Daoy (cell line): ENCODE measurements at places on chromosomes 6 and 20. TPM values are rescaled to one million over a fixed set of nuclear protein-coding genes. Genes with fewer than 3 reads are reported as not detected.

The CRISP2 gene
- total RNA-seq, result 0.23 and 1.1 TPM in 2 replicates

- peak; percentile 24 for DNase-seq
Observed at GRCh38 chr6:110357664-110358552, at the start of gene METTL24. METTL24 (minus strand) TSS chr6:110358349; CDS start chr6:110358272, 77 bp downstream.

GRCh38 chr6:44185953-44186634 is 27.5 kb downstream of the CAPN11 start:
- DNase-seq, result no peak

The C20orf141 gene
- total RNA-seq, result not detected in 2 replicates

GRCh38 chr6:110471726-110472365 is 4.6 kb downstream of the SLC22A16 start:
- DNase-seq, result no peak

GRCh38 chr6:43869079-43869710 is 99.2 kb downstream of the VEGFA start:
- DNase-seq, result no peak

GRCh38 chr6:136607932-136608772 is 57.9 kb upstream of the MAP7 start:
- peak; percentile 77 for DNase-seq

The HTR1B gene
- total RNA-seq, result not detected in 2 replicates

The GNMT gene
- 1.5 TPM in 1 of 2 replicates, not detected in the other for total RNA-seq

The VGLL2 gene
- not detected in 2 replicates for total RNA-seq

The FERMT1 gene
- 4.6 and 5.7 TPM in 2 replicates for total RNA-seq

The HCRTR2 gene
- total RNA-seq, result not detected in 2 replicates

GRCh38 chr20:219290-220115 is 7.6 kb upstream of the DEFB129 start:
- peak; percentile 14 for DNase-seq

The SLC25A27 gene
- total RNA-seq, result 2.8 and 7.5 TPM in 2 replicates

DNA sequence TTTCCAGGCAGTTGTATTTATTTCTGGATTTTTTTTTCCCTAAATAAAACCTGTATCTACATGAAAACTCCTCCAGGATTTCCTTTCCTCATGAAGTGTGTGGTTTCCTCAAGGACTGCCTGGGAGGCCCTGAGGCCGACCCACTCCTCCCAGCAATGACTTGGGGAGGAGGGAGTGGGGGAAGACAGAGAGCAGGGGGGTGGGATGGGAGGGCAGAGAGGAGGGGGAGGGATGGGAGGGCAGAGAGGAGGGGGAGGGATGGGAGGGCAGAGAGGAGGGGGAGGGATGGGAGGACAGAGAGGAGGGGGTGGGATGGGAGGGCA is 161.8 kb upstream of the AGPAT4 start:
- peak; percentile 36 for DNase-seq

DNA sequence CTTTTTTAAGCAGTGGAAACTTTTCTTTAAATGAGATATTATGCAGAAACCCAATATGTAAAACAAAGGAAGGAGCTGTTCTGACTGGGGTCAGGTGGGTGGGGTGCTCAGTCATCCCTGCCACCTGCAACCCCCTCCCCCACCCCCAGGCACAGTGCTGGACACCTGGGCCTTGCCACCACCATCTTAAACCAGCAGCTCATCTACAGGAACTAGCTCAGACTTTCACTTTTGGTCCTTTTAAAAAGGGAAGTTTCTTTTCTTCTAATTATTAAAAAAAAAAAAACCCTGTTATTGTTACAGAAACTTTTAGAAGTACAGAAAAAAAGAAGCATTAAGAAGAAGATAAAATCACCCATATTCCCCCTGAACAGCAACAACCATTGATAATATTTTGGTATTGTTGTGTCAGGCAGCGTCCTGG is 37.1 kb downstream of the PPP1R16B start:
- no peak for DNase-seq

The ZBP1 gene
- total RNA-seq, result 0.11 TPM in 1 of 2 replicates, not detected in the other

The OSBPL2 gene
- 9.4 and 10.2 TPM in 2 replicates for total RNA-seq

DNA sequence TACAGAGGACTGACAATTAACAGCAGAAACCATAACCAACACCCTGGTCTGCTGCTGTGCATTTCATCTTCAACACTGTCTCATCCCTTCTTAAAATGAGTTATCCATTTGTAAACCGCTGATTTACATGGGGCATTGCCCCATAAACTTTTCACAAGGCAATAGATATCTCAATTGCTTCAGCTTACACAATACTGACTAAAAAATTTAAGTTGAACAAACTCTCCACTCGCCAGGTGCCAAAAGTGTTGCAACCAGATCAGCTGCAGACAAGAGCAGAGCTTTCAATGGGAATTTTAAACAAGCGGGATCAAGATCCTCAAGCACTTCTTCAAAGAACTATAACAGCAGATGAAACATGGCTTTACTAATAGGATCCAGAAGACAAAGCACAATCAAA is 183.0 kb downstream of the TASP1 start:
- DNase-seq, result no peak

DNA sequence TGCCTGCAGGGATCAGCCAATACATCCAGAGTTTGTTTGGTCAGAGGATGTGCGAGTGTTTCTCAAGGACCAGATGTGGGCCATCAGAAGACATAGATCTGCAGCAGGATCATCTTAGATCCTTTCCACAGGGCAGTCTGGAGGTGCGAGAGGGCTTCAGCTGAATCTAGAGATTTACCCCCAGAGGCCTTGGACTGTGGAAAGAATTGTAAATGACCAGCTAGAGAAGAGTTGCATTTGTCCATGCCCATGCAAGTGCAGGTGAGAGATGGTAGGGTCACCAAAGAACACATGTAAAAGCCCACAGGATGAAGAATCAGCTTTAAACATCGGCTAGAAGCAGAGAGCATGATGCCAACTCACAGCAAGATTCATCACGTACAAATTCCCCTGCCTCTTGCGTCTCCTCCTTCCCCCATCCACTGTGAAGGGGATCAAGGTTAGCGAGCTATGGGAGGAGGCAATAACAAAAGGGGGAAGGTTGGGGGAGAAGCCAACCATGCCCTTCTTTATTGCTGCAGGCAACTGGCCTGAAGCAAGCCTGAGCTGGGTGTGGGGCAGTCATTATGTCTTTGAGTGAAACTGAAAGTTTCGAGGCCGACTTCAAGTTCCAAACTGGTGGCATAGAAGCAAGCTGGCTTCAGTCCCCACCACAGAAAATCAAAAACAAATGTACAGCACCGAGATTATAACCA is 83.5 kb downstream of the SCML4 start:
- no peak for DNase-seq

DNA sequence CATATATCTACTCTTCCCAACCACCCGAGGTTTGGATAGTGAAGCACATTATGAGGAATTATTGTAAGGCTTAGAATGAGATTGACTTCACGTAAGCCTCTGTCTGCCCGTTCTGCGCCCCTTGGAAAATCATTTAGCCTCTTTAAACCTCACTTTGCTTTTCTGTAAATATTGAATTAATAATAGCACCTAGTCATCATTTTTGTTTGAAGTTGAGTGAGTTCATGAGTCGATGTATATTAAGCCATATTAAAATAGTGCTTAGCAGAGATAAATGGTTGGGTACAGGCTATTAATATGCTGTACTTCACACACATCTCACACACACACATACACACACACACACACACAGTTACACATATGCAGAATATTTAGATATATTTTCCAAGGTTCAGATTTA is 344.8 kb upstream of the EYS start:
- no peak for DNase-seq

The XKR7 gene
- under 0.01 and 0.12 TPM in 2 replicates for total RNA-seq

The LRRC73 gene
- total RNA-seq, result 2.1 TPM in 1 of 2 replicates, not detected in the other

- DNase-seq, result peak; percentile 12
Observed at GRCh38 chr20:5674176-5674660, 76.0 kb upstream of the SHLD1 start.

GRCh38 chr6:68636666-68637065 is 1.6 kb downstream of the ADGRB3 start:
- no peak for DNase-seq

The RUNX2 gene
- 11.8 and 13.7 TPM in 2 replicates for total RNA-seq

The PRRT1 gene
- total RNA-seq, result not detected in 2 replicates

The CST4 gene
- total RNA-seq, result not detected in 2 replicates

The SLC9A8 gene
- total RNA-seq, result 2.2 and 2.3 TPM in 2 replicates

The PRR18 gene
- total RNA-seq, result 3.2 TPM in 1 of 2 replicates, not detected in the other

- DNase-seq, result peak; percentile 80
Observed at GRCh38 chr6:100472674-100473073, 8.0 kb upstream of the SIM1 start.

DNA sequence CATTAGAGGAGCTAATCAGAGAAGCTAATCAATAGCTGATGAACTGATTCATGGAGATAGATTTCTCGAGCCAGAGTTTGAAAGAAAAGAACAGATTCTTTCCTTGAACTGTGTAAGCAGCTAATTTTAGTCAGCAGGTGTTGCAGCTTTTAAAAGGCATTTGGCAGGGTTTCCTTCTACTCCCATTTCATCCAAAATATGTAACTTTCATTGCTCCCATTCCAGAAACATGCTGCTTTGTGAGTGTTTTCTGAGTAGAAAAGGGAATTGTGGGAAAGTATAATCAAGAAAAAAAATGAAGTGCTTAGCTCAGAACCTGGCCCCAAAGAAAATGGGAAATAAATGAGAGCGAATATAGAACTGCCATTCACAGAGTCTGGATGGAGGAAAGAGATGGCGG is 20.8 kb downstream of the SLC35F1 start:
- no peak for DNase-seq

- no peak for DNase-seq
Observed at GRCh38 chr6:139236105-139236504, 55.7 kb downstream of the TXLNB start.

The CGAS gene
- 37.3 and 46.2 TPM in 2 replicates for total RNA-seq

DNA sequence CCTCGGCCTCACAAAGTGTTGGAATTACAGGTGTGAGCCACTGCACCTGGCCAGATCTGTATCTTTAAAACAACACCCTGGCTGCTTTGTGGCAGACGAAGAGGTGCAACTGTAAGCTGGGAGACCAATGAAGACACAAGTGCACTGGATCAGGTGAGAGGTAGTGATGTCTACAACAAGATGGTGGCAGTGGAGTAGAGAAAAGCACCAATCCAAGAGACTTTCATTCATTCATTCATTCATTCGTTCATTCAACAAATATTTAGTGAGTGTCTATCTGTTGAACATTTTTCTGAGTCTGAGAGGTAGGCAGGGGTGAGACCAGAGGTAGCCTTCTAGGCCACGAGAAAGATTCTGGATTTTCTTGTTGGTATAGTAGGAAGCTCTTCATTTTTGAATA is 36.9 kb upstream of the TTPAL start:
- no peak for DNase-seq

DNA sequence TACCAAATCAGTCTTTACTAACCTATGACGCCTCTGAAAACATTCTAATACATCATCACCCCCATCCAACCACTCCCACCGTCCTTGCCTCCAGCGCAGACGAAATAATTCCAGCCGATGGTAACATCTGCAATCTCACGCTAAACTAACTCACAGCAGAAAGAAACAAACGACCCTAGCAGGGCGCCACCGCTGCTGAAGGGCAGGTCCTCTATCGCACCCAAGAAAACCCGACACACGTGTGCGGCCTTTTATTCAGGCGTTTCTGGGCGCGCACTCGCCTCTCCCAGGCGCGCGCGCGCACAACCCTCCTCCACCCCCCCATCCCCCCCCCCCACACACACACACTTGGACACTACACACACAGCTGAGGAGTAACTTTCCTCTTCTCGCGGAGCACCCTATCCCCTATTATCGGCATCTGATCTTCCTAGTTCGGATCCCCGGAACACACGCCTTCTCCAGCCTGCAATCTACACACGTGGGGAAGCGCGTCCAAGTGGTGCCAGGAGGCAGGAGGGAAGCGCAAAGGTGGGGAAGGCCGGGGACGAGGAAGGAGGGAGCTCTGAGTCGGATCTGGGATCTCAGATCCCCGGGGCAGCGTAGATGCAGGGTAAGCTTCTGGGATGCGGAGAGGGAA is 1.4 kb downstream of the GFOD1 start:
- peak; percentile 71 for DNase-seq

GRCh38 chr6:47034421-47034820 is 7.7 kb downstream of the ADGRF1 start:
- DNase-seq, result peak; percentile 41

GRCh38 chr6:165663377-165663735 is 315 bp upstream of the PDE10A start:
- DNase-seq, result peak; percentile 58

DNA sequence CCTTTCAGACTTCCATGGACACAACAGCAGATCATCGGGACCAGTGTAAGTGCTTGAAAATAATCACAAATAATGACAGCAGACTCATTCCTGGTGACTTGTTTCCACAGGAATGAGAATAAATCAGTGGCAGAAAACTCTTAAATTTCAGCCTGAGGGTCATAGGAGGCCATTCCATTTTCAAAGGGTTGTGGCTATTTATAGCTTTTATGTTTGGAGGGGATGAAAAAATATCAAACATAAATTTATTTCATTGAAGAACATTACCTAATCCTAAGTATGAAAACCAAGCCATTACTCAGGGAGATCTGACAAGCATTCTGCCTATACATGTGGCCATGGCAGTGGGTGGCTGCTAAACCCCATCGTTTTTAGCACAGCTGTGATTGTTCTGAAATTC is 173.6 kb upstream of the CNR1 start:
- no peak for DNase-seq

- peak; percentile 71 for DNase-seq
Observed at GRCh38 chr6:113464960-113465359, 392.2 kb upstream of the MARCKS start.

DNA sequence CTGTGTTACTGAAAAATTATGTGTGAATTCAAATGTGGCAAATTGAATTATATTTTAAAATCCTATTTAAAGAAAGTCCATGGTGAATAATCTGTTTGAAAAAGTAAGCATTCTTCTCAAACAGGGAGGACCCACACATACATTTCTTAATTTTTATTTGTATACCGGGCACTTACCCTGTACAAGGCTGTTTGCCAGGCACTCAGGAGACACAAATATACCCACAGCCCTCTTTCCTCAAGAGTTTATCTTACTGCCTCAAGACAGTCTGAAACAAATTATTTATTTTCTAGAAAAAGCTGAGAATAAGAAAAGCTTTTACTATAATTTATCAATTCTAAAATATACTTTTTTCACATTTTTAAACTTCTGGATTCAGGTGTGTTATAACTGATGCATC is 114.4 kb downstream of the TASP1 start:
- no peak for DNase-seq

GRCh38 chr6:166604911-166605310 is 18.4 kb upstream of the RAMACL start:
- no peak for DNase-seq

DNA sequence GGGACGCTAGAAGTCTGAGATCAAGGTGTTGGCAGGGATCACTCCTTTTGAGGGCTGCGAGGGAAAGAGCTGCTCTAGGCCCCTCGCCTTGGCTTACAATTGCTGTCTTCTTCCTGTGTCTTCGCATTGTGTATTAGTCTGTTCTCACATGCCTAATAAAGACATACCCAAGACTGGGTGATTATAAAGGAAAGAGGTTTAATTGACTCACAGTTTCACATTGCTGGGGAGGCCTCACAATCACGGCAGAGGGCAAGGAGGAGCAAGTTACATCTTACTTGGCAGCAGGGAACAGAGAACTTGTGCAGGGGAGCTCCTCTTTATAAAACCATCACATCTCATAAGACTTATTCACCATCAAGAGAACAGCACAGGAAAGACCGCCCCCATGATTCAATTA is 102.5 kb upstream of the ASF1A start:
- no peak for DNase-seq
